ENCODE measurements at places on chromosomes 7 and 10.

DNA sequence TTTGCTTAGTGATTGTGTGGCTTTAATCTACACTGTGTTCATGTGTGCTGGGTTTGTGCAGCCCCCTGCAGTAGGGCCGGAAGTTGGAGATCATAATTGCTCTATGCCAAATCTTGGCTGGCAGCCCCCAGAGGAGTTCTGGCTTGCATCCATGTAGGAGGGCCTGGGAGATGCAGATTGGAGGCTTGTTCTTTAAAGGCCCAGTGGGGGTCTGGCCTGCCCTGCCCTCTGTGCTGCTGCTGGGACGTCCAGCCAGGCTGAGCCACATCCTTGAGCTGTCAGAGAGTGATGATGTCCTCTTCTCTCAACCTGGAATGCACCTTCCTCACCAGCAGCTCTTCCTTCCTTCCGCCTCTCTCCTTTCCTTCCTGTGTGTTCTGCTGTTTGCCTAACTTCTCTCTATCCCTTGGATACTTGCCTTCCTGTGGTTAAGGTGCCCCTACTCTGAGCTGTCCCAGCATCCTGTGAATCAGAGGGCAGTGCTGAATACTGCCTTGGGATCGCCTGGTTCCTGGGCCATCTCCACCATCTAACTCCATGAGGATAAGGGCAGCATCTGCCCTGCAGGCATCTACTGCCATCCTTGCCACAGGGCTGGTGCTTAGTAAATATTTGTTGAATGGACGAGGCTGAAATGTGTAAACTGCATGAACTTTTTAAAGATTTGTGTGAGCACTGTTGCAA is 30.2 kb downstream of the DOCK1 start:
- DNase-seq: no peak

DNA sequence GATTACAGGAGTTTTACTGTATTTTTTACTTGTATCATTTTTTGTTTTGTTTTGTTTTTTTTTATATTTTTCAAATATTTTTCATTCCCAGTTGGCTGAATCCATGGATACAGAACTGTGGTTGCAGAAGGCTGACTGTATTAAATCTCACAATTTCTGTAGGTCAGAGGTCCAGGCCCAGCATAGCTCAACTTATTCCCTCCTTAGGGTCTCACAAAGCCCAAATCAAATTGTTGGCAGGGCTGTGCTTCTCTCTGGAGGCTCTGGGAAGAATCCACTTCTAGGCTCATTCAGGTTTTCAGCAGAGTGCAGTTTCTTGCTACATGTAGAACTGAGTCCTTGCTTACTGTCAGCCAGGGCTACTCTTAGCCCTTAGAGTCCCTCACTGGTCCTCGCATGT is 22.6 kb downstream of the TSPAN14 start:
- DNase-seq: no peak

- no peak for DNase-seq
Measured at GRCh38 chr7:55198634-55199392, 166.3 kb upstream of the LANCL2 start.

- no peak for DNase-seq
Measured at GRCh38 chr10:96379758-96380157, 21.0 kb upstream of the OPALIN start.

DNA sequence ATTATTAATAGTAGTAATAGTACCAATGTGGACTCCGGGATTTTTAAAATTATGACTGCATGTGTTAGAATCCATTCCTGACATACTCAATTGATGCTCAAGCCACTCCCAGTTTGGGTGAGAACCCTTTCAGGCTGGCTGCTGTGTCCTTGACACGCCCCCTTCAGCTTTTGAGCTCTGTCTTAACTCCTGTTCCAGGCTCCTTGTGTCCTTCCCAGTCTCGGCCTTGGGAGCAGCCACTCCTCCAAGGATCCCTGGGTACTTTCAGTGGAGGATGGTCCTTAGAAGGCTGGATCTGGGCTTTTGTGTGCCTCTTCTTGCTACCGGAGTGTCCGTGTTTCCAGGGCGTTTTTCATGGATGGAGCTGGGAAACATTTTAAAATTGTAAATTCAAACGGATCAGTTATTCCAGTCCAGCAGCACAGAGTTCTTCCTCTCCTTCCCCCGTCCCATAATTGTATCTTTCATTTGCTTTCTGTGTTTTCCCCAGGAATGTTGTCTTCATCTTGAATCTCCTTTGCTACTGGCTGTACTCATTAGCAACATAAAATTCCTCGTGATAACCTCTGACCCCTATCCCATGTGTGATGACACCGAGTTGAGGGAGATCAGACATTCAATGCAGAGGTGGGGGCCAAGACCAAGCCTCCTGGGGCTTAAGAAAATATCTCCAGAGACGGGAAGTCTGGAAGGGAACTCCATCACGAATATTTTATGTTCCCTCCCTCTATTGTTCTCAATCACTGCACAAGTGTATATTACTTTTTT is 40.0 kb upstream of the PFKFB3 start:
- DNase-seq: no peak

DNA sequence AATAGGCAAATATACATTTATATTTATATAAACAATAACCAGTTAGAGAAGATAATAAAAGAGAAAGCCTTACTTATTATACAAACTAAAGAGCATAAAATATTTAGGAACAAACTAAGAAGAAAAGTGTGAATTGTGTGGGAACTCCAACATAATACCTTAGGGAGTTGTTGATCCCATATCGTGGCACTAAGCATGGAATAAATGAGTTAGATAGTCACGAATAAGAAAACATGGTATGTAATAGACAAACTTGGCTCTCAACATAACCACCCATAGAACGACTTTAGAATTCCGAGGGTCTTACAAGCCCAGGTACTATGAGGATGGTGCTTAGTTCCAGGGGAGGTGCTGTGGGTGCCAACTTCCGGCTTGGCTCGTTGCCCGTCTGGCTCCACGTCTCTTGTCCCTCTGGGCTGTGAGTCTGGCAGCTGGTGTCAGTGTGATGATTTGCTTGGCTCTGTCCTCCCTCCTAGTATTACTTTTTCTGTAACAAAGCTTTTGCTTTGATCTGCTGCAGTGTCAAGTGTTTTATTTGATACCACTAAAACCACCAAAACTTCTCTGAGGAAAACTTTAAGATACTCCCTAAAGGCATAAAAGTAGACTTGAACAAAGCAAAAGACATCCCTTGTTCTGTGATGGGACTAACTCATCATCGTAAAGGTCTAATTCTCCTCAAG is 9.5 kb upstream of the RBM20 start:
- DNase-seq: no peak

- DNase-seq: no peak
Measured at GRCh38 chr10:103605359-103606096, 112.0 kb downstream of the NEURL1 start.

- DNase-seq: no peak
Measured at GRCh38 chr7:17994079-17994850, 33.4 kb downstream of the PRPS1L1 start.

DNA sequence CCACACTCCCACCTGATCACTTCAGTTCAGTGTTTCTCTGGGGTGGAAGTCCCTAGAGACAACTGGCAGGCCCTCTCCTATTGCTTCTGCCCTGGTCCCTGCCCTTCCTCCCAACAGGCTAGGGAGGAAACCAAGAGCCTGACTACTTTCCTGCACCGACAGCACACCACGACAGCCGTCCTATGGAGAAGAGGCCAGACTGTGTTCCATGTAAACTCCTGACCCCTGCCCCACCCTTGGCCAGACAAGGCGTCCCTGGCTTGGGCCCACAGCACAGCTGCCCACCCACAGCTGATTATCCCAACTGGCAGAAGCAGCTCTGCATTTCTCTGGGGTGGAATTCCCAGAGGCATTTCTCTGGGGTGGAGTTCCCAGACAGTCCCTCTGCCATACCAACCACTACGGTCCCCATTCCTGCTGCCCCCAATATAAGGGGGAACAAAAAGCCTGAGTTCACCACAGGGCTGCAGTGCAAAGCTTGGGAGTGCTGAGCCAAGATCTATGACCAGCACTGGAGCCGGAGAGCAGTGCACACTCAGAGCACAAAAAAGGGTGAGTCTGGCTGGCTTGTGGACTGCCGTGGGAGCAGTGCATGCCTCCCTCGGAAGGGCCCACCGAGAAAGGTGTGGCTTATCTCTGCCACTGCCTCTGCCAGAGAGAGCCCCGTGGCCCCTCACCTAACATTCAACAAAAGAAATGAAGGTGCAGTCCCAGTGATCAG is 193.4 kb downstream of the HPSE2 start:
- no peak for DNase-seq

GRCh38 chr10:113954409-113954808 is 89.3 kb upstream of the ADRB1 start:
- no peak for DNase-seq

Data from D721Med (cell line).